ENCODE measurements at places on chromosomes 6 and 20.

DNA sequence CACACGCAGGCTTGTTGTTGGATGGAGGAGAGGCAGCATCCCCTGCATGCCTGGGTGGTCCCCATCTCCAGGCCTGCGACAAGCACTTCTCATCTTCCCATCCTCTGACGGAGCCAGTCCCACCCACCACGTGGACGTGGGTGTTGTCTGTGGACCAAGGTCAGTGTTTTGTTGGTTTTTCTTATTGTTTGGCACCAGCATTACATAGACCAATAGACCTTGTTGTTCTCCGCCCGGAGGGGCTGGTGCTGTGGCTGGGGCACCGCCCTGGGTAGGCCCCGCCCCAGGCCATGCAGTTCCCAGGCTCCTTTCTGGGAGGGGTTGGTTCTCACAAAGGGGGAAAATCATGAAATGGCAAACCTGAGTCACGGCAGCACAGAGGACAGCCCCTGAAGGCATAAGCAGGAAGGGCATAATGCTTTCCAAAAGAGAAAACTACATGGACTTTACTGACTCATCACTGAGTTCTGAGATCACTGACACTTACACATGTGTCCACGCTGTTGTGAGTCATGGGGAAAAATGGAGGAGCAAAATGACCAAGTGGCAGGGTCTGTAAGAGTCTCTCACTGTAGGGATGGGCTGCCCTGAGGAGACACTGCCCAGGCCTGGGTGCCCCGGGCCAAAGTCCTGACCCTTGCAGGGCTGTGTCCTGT is 90.8 kb downstream of the THBS2 start:
- peak; percentile 98 for DNase-seq

GRCh38 chr20:48158014-48158413 is 372.7 kb upstream of the SULF2 start:
- no peak for DNase-seq

GRCh38 chr6:157981395-157982101 is at the start of gene SYNJ2:
SYNJ2 (plus strand) TSS chr6:157981863; CDS start chr6:157981962, 99 bp downstream.
- DNase-seq: peak; percentile 66

GRCh38 chr6:138588805-138589434 is 89.6 kb upstream of the NHSL1 start:
- peak; percentile 89 for DNase-seq

DNA sequence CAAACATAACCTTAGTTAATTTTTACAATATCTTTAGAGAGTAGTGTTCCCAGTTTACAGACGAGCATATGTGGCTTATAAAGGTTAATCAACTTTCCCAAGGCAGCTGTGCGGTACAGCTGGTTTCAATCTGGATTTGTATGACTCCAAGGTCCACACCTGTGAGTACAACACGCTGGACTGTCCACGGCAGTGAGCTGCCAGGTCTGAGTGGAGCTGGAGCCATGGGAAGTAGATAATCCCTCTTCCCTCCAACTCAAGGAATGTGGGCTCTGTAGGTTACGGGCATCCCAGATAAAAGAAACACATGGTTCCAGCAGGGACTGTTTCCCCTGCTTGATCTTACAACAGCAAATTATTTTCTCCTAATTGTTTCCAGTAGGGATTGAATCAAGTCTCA is 102.2 kb downstream of the SOD2 start:
- no peak for DNase-seq

DNA sequence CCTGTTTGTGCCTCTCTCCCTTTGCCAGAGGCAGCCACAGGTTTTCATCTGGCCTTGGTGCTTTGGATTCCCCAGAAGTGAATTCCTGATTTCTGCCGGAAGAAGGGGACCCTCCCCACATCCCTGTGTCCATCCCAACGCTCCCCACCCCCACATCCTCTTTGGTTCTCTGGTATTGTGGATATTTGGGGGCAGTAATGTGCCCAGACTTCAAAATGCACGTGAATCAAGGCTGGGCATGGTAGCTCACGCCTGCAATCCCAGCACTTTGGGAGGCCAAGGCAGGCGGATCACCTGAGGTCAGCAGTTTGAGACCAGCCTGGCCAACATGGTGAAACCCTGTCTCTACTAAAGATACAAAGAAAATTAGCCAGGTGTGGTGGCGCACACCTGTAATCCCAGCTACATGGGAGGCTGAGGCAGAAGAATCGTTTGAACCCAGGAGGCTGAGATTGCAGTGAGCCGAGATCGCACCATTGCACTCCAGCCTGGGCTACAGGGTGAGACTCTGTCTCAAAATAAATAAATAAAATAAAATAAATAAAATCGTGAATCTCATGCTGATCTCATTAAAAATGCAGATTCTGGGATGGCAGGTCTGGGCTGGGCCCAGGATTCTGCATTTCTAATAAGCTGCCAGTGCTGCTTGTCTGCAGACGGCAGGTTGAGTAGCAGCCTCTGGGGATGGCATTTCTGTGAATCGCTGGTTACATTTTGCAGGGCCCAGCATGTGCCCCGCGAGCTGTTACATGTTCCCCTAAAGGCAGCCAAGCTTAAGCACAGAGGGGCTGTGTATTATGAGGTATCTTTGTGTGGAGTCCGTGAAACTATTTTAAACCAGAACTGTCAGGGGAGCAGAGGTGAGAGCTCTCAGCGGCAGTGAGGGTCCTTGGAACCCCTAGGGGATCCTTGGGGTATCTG is 49.0 kb downstream of the SYNJ2 start:
- DNase-seq: no peak

DNA sequence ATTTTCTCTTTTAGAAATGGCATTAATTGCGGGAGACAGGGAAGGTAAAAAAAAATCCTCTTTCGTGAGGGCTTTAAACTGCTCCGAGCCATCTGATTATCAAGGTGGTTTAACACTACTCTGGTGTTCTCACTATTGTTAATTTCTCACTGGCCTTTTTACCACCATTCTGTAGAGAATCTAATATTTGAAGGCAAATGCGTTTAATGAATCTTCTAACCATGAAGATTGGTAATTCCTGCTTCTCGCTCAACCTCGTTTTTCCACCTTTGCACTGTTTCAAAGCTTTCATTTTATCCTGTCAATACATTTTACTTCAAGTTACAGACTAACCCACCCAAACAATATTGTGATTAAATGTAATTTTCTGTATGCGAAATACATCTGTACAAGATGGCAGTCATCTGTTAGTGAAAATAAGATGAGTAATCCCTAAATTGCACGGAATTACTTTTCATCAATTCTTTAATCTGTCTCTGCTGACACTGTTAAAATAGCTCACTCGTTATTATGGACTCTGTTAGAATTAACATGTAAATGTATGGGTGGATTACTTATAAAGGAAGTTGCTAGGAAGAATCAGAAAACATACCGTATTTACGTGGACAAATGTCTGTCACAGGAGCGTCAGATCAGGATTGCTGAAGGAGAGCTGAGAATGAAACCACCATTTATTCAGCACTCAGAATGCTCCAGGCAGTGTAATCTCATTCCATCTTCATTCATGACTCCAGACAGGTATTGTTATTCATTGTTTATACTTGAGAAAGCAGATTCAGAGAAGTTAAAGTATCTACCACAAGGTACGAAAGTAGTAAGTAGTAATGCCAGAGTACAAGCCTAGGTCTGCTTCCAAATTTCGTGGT is 1.1 kb upstream of the LCA5 start:
- DNase-seq: peak; percentile 27

- DNase-seq: no peak
These were observed 371.5 kb downstream of the SYNE1 start for GRCh38 chr6:152265651-152266050.

DNA sequence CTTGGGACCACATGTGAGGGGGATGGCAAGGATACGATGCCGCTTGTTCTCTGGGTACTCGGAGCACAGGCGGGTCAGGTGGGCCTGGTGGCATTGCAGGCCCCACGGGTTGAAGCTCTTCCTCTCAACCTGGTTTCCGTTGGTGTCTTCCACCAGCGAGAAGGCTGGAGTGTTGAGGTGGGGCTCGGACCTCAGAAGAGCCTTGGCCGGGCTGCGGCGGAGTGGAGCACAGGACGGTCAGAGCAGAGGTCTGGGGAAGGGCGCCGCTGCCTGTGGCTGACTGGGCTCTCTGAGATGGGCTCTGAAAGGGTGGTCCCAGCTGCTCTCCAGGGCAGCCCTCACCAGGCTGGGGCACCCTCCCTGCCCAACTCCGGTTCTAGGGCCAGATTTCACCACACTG is 15.2 kb upstream of the UQCC2 start:
- DNase-seq: no peak

DNA sequence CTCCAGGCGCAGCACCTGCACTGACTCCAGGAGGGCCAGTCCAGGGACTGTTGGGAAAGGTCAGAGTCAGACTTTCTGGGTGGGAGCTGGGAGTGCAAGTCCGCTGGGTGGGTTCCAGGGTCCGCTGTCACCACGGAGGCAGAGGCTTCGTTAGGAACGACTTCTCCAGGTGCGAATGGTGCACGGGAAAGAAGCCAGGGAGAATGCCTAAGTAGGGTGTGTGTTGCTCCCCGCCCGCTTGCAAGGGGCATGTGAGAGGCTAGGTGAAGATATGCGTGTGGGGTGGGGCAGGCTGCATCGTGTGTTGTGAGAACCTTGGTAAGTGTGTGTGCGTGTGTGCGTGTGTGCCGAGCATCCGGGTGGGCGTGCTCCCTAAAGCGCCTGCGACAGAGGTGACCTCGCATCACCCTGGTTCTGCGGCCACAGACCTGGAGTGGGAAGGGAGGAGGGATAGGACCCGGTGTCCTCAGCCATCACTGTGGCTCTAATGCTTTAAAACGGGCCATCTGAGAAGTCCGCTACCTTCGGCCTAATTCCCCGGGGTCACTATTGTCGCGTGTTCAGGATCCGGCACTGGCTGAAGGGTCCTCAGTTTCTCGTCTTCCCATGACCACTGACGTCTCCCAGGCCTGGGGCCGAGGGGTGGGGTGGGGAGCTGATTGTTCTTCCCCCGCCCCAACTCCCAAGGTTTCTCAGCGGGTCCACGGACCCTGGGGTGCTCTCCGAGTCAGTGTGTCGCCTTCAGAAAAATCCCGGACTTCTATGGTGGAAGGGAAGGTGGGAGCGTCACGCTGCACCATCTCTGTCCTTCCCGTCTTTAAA is 6.1 kb downstream of the SLC32A1 start:
- DNase-seq: no peak

- peak; percentile 40 for DNase-seq
These were observed 4.7 kb downstream of the BCLAF1 start for GRCh38 chr6:136284909-136285308.

- peak; percentile 65 for DNase-seq
These were observed 2.6 kb downstream of the GJA1 start for GRCh38 chr6:121437851-121438651.

DNA sequence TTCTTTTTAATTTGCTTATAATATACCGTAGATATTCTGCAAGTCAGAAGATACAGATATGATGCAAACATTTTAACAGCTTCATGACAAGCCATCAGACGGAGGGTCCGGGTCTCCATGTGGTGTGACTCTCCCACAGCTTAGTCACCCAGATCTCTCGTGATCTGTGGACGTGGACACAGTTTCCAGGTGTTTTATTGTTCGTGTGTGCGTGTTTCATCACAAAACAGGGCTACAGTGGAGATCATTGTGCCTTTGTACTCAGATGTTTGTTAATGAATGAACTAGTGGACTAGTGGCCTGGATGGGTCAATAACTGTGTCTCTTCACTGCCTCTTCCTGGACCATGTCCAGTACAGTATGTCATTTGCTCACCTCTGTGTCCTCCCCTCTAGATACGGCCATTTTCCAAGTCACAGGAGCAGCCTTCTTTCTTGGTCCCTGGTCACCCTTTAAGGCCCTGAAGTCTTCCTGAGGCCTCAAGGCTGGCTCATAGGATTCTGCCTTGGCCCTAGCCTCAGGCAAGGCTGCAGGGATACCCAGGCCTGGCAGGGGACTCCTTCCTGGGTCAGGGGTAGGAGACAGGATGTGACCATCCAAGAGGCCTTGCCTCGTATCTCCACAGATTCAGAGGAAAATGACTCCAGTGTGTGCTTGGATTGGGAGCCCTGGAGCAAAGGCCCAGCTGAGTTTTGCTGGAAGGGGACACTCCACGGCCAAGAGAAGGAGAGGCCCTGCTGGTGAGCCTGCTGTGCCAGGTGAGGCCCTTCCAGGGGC is 4.6 kb downstream of the ADIG start:
- no peak for DNase-seq

- DNase-seq: no peak
These were observed 222.9 kb downstream of the TTLL2 start for GRCh38 chr6:167547751-167548150.

DNA sequence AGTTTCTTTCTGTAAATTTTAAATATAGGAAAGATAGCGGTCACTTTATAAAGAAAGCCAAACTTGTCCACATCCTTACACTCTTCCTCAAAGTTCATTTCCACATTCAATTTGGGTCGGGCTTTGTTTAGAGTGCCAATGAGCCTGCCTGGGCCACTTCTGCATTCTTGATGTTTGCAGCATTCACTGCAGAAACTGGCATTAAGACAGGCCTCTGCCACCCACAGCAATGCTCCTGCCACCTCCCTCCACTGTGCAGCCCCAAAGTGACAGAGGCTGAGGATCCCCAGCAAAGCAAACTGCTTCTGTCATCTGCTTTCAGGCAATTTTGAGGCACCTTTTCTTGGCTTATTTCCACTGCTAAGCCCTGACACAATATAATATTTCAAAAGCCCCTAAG is 61.2 kb downstream of the TNFAIP3 start:
- DNase-seq: no peak

DNA sequence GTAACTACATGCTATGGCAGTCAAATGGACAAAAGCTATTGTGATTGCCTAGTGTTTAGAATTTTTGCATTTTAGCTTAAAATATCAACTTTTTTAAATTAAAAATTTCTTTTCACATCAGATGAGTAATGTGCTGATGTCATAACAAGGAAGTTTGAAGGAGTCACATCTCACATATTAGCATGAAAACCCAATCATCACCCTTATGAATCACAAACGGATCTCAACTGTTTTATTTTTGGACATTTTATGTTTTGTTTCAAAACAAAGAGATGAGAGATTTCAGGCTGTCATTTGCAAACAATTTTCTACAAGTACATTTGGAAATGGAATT is 53.6 kb upstream of the TRERF1 start:
- peak; percentile 48 for DNase-seq

- no peak for DNase-seq
These were observed 15.6 kb upstream of the NOTCH4 start for GRCh38 chr6:32239462-32239861.

DNA sequence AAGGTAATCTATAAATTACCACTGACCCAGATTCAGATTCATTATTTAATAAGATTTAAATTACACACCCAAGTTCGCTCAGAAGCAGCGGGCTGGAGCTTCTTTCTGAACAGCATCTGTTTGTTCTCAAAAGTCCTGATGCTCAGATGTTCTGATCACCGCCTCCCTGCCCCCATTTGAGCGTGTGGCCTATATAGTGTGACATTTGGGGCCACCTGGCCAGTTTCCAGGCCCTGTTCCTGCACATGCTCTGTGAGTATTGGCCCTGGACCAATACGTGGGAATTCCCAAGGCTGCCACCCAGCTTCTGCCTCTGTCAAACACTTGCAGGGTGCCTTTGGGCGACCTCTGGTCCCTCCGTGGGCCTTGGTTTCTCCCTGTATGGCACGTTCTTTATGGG is 228.8 kb downstream of the TFAP2C start:
- DNase-seq: no peak

DNA sequence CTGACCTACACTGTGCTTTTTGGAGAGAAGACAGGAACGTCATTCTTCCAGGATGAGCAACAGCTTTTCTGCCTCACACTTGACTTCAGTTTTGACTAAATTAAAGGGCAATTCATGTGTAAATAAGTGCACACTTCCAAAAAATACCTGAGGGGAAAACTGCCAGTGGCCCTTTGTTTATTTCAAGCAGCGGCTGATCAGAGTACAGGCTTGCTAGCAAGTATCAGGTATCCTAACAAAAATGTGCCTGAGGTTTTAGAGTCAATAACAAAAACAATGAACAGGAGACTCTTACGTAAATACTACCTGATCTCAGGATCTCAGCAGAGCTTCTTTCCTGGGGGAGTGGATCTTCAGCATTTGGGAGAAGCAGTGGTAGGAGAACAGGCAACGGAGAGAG is 12.4 kb downstream of the LY86 start:
- DNase-seq: no peak

All from fibroblast of the aortic adventitia (primary cell).